Activated T-cell treated with anti-CD3 and anti-CD28 coated beads for 24 hours (primary cell): ENCODE measurements at places on chromosomes 13 and 19.

DNA sequence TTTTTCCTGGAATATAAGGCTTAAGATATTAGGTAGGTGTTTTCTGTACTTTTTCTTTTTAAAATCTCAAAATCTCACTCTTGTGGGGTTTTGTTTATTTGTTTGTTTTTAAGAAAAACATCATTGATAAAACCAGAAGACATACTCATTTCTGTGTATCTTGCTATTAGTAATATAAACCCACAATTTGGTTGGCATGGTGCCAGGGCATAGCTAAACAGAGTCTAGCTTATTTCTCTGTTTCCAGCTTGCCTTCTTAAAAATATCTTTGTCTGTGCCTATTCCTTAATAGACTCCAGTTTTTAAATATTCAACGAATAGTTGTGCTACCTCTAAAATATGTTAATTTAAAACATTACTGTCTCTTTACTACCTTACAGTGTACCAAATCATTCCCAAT is 1121.9 kb upstream of the PCDH20 start:
- no peak for DNase-seq

DNA sequence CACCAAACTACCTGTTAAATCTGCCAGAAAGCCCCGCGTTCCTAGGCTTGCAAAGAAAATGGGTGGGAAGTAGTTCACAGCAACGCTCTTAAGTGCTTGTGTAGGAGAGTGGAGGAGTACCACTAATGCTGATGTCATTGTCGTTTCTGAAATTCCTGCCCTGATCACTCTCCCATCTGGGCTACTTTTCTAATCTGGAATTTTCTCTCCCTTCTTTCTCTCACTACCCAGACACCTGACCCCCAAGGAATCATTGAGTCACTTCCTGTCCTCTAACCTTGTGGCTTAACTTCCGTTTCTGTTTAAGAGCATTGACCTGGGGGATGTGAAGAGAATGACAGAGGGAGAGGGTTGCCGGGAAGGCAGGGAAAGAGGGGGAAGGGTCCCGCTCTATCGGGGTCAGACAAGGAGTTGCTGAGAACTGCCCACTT is 98.7 kb downstream of the STARD13 start:
- no peak for DNase-seq

- DNase-seq: no peak
Measured at GRCh38 chr13:40275636-40276035, 390.8 kb downstream of the FOXO1 start.

DNA sequence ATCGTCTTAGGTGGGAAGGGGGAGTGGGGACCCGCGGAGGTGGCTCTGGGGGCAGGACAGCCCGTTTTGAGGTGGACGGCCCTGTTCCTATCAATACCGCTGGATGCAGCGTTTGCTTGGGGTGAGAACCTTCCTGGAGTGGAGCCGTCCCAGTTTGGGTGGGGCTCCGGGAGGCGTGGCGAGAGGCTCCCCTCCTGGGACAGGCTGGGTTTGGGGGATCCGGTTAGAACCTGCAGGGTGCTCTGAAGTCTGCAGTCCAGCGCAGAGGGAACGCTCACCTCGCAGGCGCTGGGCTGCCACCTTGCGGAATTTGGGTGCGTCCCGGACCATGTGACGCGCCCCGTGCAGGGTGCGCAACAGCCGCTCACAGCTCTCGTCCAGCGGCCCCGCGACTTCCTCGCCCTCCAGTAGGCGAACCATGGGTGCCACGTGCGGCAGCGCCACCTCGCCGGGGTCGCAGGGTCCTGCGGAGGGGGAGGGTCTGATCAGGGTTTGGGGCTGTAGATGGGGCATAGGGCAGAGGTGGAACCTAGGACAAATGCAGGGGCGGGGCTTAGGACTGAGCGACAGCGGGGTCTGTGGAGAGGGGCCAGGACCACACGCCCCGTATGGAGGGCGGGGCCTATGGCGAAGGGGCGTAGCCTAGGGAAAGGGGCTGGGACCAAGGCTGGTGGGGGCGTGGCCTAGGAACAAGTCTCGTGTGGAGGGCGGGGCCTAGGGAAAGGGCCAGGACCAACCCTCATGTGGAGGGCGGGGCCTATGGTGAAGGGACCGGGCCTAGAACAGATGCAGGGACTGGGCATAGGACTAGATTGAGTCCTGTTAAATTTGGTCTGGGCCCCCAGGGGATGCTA is 13.8 kb downstream of the SH2D3A start:
- peak; percentile 81 for DNase-seq

- no peak for DNase-seq
Measured at GRCh38 chr13:50079655-50080202, 64.5 kb downstream of the KCNRG start.

- no peak for DNase-seq
Measured at GRCh38 chr13:44380404-44381165, 7.0 kb downstream of the SERP2 start.

DNA sequence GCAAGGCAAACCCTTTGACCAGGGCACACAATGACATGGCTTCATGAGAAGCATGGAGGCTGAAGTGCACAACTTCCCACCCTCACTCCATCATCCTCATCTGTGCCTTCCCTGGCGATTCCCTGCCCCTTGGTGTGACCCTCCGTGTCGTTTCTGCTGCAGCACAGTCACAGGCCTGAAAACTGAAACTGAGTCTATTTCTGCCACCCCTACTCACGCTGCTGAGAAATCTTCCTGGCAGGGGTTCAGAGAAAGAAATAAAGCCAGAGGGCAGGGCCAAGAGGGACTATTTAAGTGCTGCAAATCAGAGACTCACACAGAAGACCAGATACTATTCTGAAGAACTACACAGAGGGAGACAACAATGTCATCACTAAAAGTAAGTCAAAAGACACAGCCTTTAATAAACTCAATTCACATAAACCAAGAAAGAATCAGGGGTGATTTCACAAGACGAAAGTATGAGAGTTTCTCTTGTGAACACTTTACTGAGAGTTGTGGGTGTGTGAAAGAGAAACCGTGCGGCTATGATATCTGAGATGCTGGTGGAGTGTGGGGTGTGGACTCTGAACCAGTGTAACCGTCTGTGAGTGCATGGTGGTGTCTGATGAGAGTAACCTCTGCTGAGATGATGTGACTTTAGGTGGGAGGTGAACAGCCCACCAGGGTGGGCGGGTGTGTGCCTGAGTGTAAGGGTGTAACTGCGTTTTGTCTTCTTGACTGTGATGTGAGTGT is 23.5 kb downstream of the LGALS16 start:
- DNase-seq: peak; percentile 49

- no peak for DNase-seq
Measured at GRCh38 chr13:25541434-25542123, 169.8 kb downstream of the ATP8A2 start.

GRCh38 chr19:39788244-39788643 is 9.6 kb downstream of the LEUTX start:
- no peak for DNase-seq

DNA sequence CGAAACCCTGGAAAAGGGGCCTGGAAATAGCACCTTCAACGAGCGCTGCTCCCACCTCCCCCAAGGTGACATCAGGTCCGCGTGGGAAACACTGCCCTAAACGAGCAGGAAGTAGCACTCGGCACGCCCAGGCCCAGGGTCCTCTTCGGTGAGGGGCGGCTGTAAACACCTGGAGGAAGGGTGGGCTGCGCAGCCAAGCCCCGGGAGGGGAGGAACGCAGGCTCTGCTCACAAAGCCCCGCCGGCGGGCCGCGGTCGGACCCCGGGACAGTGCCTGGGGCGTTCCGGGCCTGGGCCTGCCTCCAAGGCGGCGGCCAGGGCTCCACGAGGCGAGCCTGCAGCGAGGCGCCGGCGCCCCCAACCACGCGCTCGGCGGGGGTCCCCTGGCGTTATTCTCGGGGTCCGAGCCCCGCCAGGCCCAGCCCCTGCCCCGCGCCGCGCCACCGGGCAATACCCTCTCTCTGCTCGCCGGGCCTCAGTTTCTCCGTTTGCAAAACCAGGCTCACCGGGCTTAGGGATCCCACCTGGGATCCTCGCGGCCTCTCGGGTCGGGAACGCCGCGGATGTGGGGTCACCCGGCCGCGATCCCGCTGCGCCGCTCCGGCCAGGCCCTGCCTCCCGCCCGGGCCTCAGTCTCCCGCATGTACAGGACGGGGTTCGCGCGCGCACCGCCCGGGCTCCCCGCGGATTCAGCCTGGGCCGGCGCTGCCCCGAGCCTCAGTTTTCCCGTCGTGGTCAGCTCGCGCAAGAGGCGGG is 630 bp downstream of the RNF126 start:
- DNase-seq: peak; percentile 64

- DNase-seq: no peak
Measured at GRCh38 chr13:110280231-110280813, 26.6 kb downstream of the COL4A1 start.

DNA sequence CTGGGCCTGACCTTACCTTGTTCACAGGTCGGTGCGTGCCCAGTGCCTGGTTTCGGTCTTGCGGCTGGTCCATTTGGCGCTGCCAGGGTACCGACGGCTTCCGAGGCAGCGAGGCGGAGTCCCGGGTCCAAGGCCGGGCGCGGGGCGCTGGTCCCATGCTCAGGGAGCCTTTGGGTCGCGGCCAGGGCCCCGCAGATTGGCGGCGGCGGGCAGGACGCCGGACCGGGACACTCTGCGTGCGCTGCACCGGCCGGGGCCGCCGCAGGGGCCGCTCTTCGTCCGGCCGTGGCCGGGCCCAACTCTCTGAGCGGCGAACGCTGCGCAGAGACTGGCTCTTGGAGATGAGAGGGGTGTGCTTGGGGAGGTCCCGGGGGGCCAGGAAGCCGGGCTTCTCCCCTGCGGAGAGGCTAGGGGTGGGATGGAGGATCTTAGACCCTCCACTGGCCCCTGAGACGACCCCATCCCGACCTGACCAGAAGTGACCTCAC is 3.4 kb upstream of the WIZ start:
- DNase-seq: no peak

DNA sequence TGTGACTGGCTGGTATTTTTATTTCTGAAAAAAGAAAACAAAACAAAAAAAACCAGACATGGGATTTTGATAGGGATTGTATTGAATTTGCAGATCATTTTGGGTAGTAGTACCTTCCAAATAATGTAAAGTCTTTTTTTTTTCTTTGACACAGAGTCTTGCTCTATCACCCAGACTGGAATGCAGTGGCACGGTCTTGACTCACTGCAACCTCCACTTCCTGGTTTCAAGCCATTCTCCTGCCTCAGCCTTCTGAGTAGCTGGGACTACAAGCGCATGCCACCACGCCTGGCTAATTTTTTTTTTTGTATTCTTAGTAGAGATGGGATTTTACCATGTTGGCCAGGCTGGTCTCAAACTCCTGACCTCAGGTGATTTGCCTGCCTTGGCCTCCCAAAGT is 4.2 kb downstream of the ZNF101 start:
- DNase-seq: no peak

GRCh38 chr19:17245535-17245984 is at the start of gene NR2F6:
Gene NR2F6, minus strand, starts transcription at chr19:17245919. Its CDS starts 699 bp downstream, at chr19:17245220.
- DNase-seq: no peak

DNA sequence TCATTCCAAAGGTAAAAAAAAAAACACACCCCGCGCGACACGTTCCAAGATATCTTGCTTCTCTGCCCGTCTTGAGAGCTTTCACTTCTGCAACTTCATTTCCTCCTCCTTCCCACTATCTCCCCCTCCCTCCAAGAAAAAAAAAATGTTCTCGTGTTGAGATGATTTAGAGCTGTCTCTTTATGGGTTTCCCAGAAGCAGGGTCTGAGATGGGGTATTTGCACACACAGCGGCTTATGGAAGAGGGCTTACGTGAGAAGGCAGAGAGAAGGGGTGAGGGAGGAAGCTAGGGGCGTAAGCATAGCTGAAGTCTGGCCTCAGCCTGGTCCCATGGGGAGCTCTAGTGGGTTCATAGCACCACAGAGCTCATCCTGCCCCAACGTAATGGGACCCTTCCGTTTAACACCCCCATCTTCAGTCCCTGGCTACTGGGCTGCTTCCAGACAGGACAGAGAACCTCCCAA is 31.3 kb upstream of the USE1 start:
- no peak for DNase-seq

DNA sequence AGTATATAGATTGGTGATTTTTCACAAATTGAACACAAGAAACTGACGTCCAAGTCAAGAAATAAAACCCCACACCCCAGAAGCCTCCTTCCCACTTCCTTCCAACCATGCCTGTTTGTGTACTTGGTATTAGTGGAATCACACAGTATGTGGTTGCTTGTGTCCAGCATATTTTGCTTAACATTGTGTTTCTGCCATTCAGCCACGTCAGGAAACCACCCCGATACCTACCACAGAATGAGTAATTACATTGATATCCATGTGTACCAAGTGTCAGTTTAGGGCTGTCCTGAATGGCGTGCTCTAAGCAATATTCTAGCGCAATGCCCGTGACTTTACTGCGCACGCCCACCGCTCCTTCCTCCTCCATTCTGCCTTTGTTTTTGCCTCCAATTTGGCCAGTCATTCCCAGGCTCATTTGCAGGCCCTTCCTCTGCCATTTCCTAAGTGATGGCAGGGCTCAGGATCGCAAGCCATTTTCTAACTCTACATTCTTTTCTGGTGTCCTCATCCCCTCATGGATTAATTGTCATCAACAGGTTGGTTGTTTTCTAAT is 25.9 kb upstream of the MPHOSPH8 start:
- DNase-seq: no peak

- no peak for DNase-seq
Measured at GRCh38 chr19:52666506-52666905, 28.4 kb upstream of the ZNF83 start.

GRCh38 chr19:56367829-56368711 is 25.3 kb downstream of the ZNF582 start:
- DNase-seq: peak; percentile 75

- no peak for DNase-seq
Measured at GRCh38 chr13:30735025-30735871, at the start of gene ALOX5AP. Gene ALOX5AP, plus strand, starts transcription at chr13:30735543. Its CDS starts 63 bp downstream, at chr13:30735606.

DNA sequence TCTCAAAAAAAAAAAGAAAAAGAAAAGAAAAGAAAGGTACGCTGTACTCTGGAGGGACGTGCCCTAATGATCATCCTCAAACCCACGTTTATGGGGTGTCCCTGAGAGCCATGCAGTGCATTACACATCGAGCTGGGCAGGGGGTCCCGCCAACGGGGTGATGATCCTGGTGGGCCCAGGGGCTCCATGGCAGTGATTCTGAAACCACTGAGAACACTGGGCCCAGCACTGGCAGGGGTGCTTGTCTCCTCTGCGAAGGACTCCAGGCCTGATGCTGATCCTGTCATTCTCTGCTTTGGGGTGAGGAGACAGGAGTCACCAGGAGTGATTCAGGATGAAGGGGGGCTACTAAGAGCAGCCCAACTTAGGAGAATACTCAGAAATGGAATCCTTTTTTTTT is 18.7 kb downstream of the MOB3A start:
- DNase-seq: no peak

DNA sequence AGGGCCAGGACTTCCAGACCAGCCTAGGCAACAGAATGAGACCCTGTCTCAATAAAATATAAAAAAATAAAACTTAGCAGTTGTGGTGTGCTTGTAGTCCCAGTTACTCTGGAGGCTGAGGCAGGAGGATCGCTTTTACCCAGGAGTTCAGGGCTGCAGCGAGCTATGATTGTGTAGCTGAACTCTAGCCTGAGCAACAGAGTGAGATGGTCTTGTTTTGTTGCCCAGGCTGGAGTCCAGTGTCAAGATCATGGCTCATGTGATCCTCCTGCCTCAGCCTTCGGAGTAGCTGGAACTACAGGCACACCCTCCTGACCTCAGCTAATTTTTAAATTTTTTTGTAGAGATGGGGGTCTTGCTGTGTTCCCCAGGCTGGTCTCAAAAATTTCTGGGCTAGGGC is 4.3 kb upstream of the JUNB start:
- DNase-seq: no peak

GRCh38 chr19:52391135-52391534 is 6.5 kb upstream of the ZNF528 start:
- no peak for DNase-seq

- no peak for DNase-seq
Measured at GRCh38 chr19:4278419-4279266, at the start of gene SHD. Gene SHD, plus strand, starts transcription at chr19:4279266. Its CDS starts 798 bp downstream, at chr19:4280064.
